ENCODE measurements at places on chromosomes 3 and 15.

DNA sequence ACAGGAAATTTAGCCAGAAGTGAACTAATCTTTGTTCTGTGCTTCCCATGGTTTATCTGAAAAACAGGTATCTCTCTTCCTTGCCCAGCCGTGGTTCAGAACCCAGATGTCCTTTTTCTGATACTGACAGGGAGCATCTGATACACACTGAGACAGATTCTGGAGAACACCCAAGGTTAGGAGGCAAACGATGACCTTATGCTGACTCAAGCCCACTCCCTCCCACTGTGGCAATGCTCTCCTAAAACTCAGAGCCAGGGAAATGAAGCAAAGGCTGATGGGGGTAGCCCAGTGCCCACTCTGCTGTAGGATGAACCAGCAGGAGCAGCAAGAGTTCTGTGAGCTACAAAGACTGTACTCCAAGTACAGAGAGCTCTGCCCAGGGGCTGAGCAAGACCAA is 225.1 kb downstream of the NTRK3 start:
- no peak for DNase-seq

DNA sequence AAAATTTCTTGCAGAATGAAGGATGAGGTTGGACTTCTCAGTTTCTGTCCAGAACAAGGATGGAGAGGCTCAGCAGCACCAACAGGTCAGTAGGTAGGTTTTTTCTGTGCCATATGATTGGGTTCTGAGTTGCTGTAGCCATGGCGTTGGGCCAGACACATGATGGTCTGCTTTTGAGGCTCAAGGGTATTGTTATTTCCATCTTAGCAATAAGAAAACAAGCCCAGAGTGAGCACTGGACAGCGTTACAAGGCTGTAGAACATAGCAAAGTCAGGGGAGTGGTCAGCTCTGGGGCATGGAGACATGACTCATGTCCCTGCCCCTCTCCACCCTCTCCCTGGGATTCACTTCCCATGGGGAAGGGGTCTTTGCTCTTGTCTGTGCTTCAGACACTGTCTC is 137.6 kb upstream of the TOPAZ1 start:
- no peak for DNase-seq

- no peak for DNase-seq
Measured at GRCh38 chr15:49415149-49415548, 7.9 kb upstream of the FGF7 start.

- no peak for DNase-seq
Measured at GRCh38 chr3:40306336-40306735, 3.2 kb upstream of the EIF1B start.

GRCh38 chr3:42652251-42652610 is 1.3 kb upstream of the ZBTB47 start:
- no peak for DNase-seq

- no peak for DNase-seq
Measured at GRCh38 chr3:66348704-66349103, 127.9 kb downstream of the SLC25A26 start.

GRCh38 chr3:181362378-181362777 is 349.3 kb upstream of the SOX2 start:
- DNase-seq, result no peak

- no peak for DNase-seq
Measured at GRCh38 chr15:31062310-31062847, 39.1 kb downstream of the TRPM1 start.

- DNase-seq, result no peak
Measured at GRCh38 chr3:70916375-70917055, 604.1 kb upstream of the MDFIC2 start.

- no peak for DNase-seq
Measured at GRCh38 chr3:144775551-144775950, 803.9 kb downstream of the DIPK2A start.

GRCh38 chr3:170809007-170809974 is 60.7 kb downstream of the RPL22L1 start:
- no peak for DNase-seq

- DNase-seq, result no peak
Measured at GRCh38 chr15:39589193-39589814, 8.4 kb downstream of the THBS1 start.

GRCh38 chr15:88032787-88033186 is 223.8 kb downstream of the NTRK3 start:
- no peak for DNase-seq

- no peak for DNase-seq
Measured at GRCh38 chr3:128452120-128452519, 14.6 kb downstream of the DNAJB8 start.

- DNase-seq, result no peak
Measured at GRCh38 chr15:67380921-67381320, 126.3 kb downstream of the IQCH start.

DNA sequence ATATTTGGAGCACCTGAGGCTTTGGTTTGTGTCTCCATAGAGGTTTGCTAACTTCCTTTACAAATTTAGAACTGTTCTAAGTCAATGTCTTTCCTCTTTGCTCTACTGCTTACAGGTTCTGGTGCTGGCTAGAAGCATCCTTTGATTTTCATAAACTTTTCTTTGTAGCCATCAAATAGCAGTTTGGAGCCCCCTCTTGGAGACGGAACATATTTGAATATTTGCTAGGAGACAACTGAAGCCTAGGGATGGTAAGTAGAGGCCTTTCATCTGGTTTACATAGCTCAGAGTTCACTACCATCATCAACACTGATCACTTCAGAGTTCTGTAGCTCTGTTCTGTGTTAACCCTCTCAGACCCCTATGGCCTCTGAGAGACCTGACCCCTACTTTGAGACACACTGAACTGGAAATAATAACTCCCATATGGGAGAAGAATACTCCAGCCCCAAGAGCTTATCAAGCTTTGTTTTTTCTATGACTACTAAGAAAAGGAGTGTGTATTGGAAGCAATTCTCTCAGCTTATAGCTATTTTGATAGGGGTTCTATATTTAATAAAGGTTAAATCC is 420.4 kb downstream of the EPHA3 start:
- no peak for DNase-seq

GRCh38 chr3:197901626-197902025 is 48.4 kb upstream of the RPL35A start:
- DNase-seq, result no peak

DNA sequence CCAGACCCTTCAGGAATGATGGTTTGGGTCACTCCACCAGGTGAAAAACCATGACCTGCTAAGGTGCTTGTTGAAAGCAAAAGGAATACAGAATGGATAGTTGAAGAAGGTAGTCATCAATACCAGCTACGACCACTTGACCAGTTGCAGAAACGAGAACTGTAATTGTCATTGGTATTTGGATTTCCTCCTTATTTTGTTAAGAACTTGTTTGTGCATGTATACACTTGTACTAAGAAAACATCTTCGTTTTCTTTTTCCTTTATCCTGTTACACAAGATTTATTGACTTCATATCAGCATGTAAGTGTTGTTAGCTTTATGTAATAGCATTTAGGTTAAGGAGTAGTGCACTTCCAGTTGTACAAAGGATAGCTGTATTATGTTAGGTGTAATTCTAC is 261.8 kb downstream of the MCTP2 start:
- DNase-seq, result no peak

GRCh38 chr3:134833453-134834163 is 38.5 kb downstream of the EPHB1 start:
- DNase-seq, result no peak

All from activated CD4-positive, alpha-beta memory T cell treated with anti-CD3 and anti-CD28 coated beads, Interleukin-2, amount 10 ng/mL, durations not matched to agents 7 days and 5 days (primary cell).